Left hindlimb (tissue), 1 donor: ENCODE measurements at places on chromosomes 16 and 17.

DNA sequence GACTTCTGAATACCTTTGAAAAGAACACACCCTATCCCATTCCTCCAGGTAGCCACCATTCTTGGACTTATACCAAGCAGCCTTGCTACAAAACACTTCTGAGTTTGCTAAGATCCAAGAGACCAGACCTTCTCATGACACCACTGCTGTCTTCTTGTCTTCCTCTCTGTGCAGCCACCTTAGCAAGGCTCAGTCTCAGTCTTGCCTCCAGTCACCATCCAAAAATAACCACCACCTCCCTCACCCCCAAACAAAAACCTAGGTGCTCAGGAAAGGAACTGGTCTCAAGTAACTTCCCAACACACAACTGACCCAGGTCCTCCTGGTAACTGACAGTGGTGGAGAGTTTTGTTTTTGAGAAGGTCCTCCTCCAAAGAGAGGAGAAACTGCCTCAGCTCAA is 90.9 kb upstream of the CORO6 start:
- no peak for DNase-seq

DNA sequence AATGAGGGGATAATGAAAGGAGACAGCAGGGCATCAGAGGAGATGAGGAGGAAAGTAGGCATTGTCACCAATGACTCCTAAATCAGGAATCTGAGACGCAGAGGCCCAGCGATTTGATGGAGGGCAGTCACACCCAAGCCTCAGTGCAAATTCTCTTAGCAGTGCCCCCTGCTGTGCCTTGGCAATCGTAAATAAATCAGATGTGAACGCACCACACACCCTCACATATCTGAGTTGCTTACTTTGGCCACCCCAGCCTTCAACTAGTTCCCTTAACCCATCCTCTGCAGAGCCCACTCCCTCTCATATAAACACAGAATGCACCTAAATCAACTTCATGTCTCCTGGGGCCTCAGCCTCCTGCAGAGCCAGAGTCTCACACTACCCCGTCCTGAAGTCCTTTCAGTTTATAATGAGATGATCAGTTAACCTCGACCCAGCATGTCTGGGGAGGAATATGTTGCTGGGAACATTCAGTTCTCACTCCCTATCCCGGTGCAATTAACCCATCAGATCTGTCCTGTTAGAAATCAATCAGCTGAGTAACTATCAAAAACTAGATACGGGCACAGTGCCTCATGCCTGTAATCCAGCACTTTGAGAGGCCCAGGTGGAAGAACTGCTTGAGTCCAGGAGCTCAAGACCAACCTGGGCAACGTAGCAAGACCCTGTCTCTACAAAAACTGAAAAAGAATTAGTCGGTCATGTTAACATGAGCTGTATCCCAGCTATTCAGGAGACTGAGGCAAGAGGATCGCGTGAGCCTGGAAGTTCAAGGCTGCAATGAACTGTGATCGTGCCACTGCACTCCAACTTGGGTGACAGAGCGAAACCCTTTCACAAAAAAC is 78.4 kb downstream of the SLC39A11 start:
- DNase-seq = no peak

DNA sequence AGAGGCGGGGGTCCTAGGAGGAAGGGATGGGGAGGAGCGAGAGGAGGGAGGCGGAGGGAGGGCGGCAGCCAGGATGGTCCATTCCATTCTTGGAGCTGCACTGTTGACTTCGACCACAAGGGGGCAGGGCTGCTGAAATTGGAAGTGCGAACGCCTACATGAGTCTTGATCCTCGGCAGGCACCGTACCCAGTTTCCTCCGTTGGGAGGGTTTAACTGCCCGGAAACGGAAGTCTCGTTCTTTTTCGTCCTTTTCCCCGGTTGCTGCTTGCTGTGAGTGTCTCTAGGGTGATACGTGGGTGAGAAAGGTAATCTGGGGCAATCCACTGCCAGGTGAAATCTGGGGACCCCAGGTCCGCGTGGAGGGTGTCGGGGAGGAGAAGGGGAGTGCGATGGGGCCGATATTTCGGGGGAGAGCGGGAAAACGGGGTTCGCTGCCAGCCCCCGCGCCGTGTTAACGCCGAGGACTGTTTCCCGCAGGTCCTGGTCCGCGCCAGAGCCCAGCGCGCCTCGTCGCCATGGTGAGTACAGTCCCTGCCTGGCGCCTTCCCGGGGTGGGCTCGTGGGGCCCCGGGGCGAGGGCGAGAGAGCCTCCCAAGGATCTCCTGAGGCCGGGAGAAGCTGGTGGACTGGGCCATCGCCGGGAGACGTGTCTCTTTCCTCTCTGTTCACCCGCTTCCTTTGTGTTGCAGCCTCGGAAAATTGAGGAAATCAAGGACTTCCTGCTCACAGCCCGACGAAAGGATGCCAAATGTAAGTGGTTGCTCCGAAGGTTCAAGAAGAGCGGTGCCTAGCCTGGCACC is at the start of gene RPL38:
Gene RPL38, plus strand, starts transcription at position 240 of the 802 bp plus-strand sequence. Its CDS starts 278 bp downstream, at position 518.
- peak; percentile 95 for DNase-seq

- no peak for DNase-seq
These were observed 6.1 kb downstream of the NOD2 start for GRCh38 chr16:50699326-50700159.

GRCh38 chr17:40311575-40311974 is 2.6 kb downstream of the RARA start:
- no peak for DNase-seq

DNA sequence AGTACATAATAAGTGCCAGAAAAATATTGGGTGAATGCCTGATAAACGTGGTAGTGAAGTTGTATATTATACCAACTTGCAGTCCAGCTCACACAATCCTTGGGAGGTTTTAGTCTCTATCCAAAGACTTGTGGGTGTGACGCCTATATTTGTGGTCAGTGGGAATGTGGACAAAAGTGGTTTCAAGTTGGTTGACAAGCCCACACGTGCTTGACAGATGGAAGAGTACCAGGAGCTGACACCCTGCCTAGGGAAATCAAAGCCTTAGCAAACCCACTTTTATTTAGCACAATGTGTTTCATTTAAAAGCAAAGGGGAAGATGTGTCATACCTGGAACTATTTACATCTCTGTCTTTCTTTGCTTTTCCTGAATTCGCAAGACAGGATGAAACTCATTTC is 79.0 kb downstream of the CA10 start:
- DNase-seq = no peak

DNA sequence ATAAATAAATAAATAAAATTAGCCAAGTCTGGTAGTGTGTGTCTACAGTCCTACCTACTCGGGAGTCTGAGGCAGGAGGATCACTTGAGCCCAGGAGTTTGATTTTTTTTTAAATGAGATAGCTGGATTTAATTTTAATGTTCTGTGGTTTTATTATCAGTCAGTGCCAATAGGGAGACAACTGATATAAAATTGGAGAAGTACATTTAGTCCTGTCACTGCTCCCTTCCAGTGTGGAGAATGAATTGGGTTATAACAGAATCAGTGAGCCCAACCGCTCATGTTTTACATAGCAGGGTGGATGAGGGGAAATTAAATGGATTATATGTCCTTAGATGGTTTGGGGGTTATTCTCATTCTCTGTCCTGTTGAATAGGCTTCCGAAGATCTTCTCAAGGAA is 6.2 kb downstream of the NME1 start:
- no peak for DNase-seq

DNA sequence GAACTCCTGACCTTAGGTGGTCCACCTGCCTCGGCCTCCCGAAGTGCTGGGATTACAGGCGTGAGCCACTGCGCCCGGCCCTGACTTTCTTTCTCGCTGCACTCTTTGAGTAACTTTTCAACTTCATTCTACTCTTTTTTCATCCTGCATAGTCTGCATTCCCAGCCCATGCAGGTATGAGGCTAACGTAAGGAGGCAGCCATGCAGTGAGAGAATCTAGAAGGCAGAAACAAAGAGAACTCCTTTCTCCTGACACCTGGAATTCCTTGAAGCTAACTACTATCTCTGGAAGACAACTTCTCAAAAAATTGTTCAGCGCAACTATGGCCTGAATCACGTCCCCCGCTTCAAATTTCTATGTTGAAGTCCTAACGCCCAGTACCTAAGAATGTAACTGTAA is 152.0 kb downstream of the SLC39A11 start:
- no peak for DNase-seq

DNA sequence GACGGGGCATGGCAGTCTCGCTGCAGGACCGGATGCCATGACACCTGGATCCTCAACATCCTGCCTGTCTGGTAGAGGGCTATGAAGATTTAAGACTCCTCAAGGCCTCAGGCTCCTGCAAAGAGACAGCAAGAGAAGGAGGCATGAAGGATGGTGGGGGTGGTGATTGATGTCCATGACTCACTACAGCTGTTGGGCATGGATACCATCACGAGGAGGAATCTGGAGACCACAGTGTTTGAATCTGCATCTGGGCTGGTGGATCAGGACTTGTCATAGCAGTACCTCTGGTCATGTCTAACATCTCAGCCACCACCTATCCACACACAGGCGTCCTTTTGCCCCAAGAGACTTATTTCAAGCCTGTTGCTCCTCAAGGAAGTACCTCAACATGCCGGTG is 50.2 kb upstream of the WSCD1 start:
- no peak for DNase-seq

- DNase-seq = no peak
These were observed 466.6 kb upstream of the ERCC4 start for GRCh38 chr16:13453325-13453724.

DNA sequence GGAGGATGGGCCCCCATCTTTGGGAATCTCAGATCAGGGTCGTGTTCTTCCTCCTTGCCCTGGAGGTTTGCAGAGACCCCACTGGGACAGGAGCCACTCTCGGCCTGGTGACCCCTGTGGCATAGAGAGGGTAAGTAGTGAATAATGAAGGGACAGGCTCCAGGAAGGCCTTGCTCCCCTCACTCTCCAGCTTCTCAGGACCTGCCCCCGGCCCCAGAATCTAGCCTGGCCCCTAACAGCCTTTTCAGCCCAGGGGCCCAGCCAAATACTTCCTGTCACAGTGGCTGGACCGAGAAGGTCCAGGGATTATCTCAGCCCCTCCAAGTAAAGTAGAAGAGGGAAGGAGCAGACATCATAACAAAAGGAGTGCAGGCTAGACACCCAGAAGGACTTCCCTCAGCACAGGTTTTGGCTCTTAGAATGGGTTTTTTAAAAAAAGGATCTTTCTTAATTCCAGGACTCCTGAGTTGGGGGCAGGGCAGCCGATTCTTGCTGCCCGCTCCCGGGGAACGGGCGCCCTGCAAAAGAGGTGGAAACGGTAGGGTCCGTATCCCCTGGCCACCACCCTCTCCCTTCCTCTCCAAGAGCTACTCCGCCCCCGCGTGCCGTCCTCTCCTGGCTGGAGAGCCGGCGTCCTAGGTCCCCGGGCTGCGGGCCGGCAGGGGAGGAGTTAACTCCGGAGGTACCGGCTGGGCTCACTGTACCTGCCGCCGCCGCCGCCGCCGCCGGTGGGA is 559 bp upstream of the NXPH3 start:
- DNase-seq = no peak

DNA sequence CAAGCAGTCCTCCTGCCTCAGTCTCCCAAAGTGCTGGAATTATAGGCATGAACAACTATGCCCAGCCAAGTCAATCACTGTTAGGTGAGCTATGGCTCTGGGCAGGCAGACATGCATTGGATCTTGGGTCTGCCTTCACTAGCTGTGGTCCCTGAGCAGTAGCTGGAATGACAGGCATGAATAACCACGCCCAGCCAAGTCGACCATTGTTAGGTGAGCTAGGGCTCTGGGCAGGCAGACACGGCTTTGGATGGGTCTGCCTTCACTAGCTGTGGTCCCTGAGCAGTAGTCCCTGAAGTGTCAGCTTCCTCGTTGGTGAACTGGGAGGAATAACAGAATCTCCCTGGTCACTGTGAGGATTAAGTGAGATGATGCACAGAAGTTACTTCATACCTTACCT is 6.4 kb downstream of the MRM3 start:
- no peak for DNase-seq

- DNase-seq = peak; percentile 89
These were observed 743 bp downstream of the WIPI1 start for GRCh38 chr17:68456339-68457167.

DNA sequence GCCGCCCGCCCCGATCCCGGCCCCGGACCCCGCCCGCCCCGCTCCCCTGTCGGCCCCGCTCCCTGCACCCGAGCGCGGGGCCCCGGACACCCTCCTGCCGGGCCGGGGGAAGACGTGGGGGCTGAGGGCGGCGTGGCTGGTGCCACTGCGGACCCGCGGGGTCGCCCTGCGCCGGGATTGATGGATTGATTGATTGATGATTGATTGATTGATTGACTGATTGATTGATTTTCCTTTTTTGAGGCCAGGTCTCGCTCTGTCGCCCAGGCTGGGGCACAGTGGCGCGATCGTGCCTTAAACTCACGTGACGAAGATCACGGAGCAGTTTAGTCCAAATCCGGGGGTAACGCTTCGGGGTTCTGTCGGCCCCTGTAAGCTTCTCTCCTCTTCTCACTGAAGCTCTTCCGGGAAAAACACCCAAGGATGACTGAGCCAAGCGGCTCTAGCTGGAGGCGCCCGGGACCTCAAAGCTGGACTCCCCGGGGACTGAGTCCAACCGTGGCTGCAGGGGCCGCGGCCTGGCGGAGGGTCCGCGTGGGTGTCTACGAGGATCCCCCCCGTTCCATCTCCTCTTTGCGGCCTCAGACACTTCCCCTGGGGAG is 40.2 kb upstream of the BHLHA9 start:
- DNase-seq = no peak

- no peak for DNase-seq
These were observed 32.7 kb downstream of the VPS53 start for GRCh38 chr17:681738-682529.

DNA sequence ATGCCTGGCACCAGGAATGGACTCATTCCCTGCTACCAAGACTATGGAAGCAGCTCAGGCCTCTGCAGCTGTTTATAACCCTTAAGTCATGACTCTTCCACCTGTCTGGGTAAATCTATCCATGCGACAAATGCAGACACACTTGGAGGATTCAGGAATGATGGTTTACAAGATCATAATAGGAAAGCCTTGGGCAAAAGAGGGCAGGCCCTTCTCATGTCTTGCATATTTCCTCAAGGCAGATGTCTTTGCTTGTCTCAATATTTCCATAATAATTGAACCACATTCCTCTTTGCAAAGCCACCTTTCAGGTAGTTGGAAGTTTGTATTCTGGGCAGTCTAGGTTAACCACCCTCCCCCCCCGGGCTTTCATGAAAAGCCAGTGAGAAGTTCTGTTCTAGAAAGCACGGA is 884 bp upstream of the JPT1 start:
- DNase-seq = no peak

- DNase-seq = no peak
These were observed 290.6 kb downstream of the WWOX start for GRCh38 chr16:78390092-78390491.

DNA sequence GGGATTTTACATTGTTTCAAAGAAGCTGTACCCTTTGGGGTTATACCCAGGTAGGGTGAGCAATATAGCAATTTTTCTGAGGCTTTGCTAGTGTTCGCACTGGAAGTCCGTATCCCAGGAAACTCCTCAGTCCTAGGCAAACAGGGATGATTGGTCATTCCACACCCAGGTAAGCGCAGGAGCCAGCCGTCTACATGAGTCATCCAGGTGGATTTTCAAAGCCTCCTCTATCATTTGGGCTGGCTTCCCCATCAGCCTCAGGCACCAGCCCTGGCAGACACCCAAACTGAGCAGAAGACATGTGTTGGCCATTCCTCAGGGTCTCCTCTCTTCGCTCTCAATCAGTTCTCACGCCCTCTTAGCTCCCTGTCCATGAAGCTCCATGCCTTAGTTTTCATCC is 135.6 kb downstream of the AIPL1 start:
- DNase-seq = no peak
